Large intestine (tissue), 12 donors: ENCODE measurements at places on chromosomes 6 and 20. TPM values are rescaled to one million over a fixed set of nuclear protein-coding genes. Genes with fewer than 3 reads are reported as not detected.

- DNase-seq: no peak
Observed at GRCh38 chr6:135901774-135902524, 50.4 kb downstream of the PDE7B start.

DNA sequence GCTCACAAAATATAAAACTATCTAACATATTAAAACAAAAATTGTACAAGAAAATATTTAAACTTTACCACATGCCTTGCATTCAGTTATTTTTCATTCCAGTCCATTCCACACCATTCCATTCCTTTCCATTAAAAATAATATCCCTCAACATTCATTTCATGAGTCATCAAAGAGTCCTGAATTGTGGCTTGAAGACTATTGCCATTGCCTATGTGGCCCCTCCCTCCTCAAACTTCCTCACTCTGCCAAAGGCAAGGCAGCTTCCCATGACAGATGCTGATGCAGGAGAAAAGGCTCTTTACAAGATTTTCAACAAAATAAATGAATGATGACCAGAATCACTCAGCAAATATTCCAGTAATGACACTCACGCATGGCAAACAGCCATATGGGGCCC, 31.7 kb downstream of the IL20RA start:
- no peak for DNase-seq

DNA sequence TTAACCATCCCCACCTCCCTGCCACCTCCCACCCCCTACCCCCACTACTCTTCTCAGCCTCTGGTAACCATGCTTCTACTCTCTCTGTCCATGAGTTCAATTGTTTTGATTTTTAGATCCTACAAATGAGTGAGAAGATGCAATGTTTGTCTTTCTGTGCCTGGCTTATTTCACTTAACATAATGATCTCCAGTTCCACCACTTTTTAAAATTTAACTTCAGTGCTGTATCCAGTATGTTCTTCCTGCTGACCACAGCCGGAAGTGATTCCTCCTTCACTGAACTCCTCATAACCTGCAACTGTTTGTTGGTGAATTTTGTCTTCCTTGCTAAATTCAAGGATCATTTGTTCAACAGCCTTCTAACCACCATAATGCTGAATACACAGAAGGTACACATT, 3.9 kb downstream of the MAP7 start:
- no peak for DNase-seq

- no peak for DNase-seq
Observed at GRCh38 chr20:39879296-39879695, 809.7 kb downstream of the MAFB start.

The PLTP gene
- 25.2 TPM for polyA plus RNA-seq

The MTHFD1L gene
- polyA plus RNA-seq: 11.7 TPM
